ENCODE measurements at places on chromosomes 6 and 20.

GRCh38 chr20:60007464-60007863, 49.2 kb downstream of the CDH26 start:
- DNase-seq: no peak

- no peak for DNase-seq
These were observed 446.8 kb upstream of the JARID2 start for GRCh38 chr6:14798996-14799588.

DNA sequence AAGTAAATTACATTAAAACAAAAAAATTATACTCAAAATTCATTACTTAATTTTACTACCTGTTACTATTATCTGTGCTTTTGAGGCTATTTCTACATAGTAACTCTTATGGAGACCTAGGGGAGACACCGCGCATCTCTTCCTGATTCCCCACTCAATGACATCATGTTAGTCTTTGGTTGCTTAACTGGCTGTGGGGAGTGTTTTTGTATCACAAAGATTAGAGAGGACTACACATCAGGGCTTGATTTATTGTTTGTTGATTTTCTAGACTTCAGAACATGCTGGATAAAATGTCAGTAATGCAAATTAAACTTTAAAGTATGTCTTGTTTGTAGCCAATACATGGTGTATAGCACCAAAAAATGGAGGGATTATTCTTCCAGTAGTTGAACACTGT, 26.0 kb downstream of the SLC2A10 start:
- peak; percentile 31 for DNase-seq

DNA sequence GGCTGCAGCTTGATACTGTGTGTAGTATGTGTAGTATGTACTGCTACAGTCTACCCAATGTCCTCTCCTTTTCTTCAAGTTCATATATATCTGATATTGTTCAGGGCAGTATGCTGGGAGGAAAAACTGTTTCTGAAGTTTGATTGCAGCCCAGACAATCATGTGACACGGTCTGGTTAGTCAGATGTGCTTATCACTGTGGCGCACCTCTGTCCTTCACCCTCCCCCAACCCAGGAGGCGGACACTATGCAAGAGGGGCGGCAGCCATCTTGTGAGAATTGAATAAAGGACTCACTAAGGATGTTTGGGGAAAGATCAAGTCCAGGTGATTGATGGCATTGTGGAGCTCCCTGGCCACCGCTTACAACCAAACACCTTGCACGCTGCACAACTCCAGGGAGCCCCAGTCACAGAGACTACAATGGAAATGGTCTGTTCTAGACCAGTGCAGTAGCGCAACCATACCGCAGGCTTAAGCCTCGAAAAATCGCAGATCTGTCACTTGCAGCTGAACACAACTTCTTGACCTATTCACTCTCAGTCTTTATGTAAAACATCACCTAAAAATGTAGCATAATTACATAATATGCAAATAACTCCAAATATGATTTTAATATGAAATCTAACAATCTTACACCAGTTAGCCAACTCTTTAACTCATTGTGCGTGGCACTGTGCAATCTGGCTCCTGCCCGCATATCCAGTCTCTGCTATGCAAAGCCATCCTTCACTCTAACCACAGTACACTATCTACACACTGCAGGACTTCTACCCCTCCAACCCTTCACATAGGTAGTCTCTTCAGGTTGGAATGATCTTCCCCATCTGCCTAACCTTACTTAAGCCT, 79.3 kb downstream of the VGLL2 start:
- DNase-seq: no peak

GRCh38 chr20:57322476-57322875, 7.1 kb upstream of the SPO11 start:
- no peak for DNase-seq

DNA sequence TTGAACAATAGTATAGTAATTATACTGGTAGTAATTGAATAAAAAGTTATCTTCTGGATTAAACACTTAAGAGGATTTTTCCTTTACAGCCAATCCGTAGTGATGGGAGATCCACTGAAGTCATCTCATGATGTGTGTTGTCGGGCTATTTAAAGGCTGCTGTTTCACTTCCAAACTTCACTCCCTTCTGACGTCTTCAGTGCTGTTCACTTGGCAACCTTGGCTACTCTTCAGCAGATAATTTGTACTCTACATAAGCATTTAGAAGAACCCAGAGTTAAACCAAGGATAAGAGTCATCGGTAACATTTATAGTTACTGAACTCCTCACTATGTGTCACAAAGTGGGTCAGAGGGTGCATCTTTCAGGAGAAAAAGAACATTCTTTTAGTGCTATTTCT, 179.1 kb upstream of the EYA4 start:
- DNase-seq: peak; percentile 100
